Transverse colon (tissue), 4 donors: ENCODE measurements at places on chromosomes 16 and 17. TPM values are rescaled to one million over a fixed set of nuclear protein-coding genes. Genes with fewer than 3 reads are reported as not detected.

DNA sequence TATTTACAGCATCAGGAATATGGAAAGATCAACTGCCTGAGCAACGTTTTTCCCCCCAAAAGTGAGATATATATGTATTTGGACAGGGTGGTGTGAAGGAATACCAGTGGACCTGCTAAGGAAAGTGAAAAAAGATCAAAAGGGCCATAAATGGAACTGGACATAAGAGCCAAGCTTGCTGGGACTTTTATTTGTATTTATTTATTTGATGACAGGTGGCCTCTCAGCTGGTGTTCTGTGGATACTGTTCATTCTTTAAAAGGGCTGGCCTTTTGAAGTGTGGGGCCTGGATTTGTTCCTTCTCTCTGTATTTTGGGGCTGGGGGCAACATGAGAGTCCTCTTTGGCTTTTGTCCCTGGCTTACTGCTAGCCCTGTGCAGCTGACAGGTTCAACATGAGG is 306.6 kb upstream of the N4BP1 start:
- no peak overlapping the region for H3K27ac ChIP-seq
- H3K4me1 ChIP-seq = no peaks in the 10 kb centered on the region
- H3K4me3 ChIP-seq = no peak overlapping the region
- no peak for DNase-seq

GRCh38 chr16:73882033-73882432 is 414.6 kb upstream of the PSMD7 start:
- no peak overlapping the region for H3K27ac ChIP-seq
- no peak for DNase-seq
- H3K36me3 ChIP-seq = no peaks in the 10 kb centered on the region
- H3K4me3 ChIP-seq = no peak overlapping the region
- H3K27me3 ChIP-seq = peaks cover 20% of the 10 kb centered on the region
- no peaks in the 10 kb centered on the region for H3K4me1 ChIP-seq

DNA sequence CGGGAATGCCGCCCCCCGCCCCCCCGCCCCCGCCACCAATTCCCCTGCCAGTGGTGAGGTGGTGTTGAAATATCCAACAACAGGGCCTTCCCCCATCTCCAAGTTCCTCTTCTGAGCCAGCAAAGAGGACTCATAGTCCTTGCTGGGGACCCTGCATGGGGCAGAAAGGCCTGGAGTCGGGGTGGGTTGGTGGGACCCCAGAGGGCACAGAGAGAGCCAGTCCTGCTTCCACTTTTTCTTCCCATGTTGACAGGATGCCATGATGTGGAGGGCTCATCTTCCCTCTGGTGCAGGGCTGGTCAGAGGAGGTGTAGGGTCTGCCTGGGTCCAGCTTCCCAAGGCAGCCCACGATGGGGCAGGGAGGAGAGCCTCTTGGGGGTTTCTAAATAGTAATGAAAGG is 49.0 kb upstream of the PIK3R6 start:
- no peaks in the 10 kb centered on the region for H3K36me3 ChIP-seq
- DNase-seq = no peak
- H3K27ac ChIP-seq = no peak overlapping the region
- H3K4me1 ChIP-seq = no peaks in the 10 kb centered on the region

GRCh38 chr17:30379303-30379902 is 676 bp downstream of the CPD start:
- peak overlapping the region; percentile 96 for H3K27ac ChIP-seq
- no peaks in the 10 kb centered on the region for H3K27me3 ChIP-seq
- no peaks in the 10 kb centered on the region for H3K36me3 ChIP-seq

GRCh38 chr16:20610892-20611349 is 34.8 kb upstream of the ACSM2B start:
- H3K4me1 ChIP-seq = no peaks in the 10 kb centered on the region
- no peaks in the 10 kb centered on the region for H3K36me3 ChIP-seq
- H3K4me3 ChIP-seq = no peak overlapping the region
- H3K27ac ChIP-seq = peak overlapping the region; percentile 25

DNA sequence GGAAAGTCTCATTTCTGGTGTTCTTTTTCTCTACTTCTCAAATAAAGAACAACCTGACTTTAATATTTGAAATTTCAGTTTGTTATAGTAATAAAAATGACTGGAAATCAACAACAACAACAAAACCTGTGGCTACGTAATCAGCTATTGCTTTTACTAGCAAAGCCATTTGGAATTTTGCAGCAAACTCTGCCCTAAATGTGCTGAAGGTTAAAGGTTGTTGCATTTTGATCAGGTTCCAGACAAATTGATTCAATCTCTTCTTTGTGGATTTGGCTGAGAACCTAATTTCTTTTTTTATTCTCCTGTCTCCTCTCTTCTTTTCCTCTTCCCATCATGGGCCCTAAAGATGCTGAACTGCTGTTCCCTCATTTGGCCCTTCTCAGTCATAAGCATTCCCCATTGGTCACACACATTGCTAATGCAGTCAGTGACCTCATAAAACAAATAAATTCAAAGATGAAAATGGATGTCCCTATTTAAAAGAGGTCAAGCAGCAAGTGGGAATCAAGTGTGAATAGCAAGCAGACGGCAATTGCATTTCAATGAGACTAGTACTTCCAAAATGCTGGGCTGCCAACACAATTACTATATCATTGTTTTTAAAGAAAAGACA is 795.1 kb upstream of the CDH8 start:
- no peaks in the 10 kb centered on the region for H3K36me3 ChIP-seq
- no peak for DNase-seq
- H3K27ac ChIP-seq = no peak overlapping the region
- no peaks in the 10 kb centered on the region for H3K27me3 ChIP-seq

DNA sequence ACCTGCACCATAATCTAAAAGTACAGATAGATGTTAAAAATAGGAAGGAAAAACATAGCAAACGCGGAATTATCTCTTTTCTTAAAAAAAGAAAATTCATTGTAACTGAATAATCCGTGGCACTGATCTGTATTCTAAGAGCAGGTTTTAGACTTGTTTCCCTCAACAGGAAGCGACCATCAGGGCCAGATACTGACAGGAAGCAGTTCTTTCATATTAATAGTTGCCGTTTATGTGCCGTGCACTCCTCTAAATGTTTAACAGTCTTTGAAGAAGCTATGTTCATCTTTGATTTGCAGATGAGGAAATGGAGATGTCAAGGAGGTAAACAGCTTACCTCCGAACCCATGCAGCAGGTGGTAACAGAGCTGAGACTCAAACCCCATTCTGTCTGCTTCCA is 23.6 kb downstream of the DYNLRB2 start:
- DNase-seq = no peak
- H3K36me3 ChIP-seq = no peaks in the 10 kb centered on the region
- no peak overlapping the region for H3K27ac ChIP-seq
- peaks cover 7% of the 10 kb centered on the region for H3K27me3 ChIP-seq
- no peak overlapping the region for H3K4me3 ChIP-seq

- no peak for DNase-seq
- no peak overlapping the region for H3K27ac ChIP-seq
- H3K36me3 ChIP-seq = no peaks in the 10 kb centered on the region
- peaks cover 4% of the 10 kb centered on the region for H3K27me3 ChIP-seq
- H3K4me1 ChIP-seq = no peaks in the 10 kb centered on the region
Measured at GRCh38 chr16:31412750-31413149, 15.4 kb downstream of the COX6A2 start.

DNA sequence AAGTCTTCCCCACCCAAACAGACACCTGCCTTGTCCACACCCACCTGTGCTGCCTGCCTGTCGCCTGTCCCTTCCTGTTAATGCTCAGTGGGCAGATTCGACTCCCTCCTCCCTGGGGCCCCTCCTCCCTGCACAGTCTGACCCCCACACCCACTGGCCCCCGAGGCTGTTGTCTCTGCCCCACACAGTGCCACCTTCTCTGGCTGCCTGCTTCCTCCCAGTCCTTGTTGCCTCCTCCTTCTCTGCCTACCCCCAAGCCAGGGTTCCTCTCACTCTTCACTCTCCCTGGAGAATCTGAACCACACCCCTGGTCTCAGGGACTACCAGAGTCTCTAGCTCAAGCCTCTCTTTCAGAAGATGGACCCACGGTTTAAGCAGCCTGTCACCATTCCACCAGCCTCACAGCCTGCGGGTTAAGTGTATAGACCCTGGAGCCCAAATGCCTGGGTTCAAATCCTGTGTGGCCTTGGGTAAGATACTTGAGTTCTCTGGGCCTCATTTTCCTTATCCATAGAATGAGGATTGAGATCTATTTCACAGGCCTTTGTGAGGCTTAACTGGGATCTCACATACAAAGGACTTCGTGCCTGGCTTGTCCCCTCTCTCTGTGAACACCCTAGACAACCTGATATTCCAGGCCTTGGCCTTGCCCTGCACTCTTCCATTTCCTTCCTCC is 3.8 kb upstream of the ARHGAP23 start:
- DNase-seq = no peak
- H3K27ac ChIP-seq = peak overlapping the region; percentile 96
- H3K4me3 ChIP-seq = no peak overlapping the region
- peaks cover 42% of the 10 kb centered on the region for H3K27me3 ChIP-seq
- H3K4me1 ChIP-seq = peaks cover 62% of the 10 kb centered on the region
- H3K36me3 ChIP-seq = no peaks in the 10 kb centered on the region

DNA sequence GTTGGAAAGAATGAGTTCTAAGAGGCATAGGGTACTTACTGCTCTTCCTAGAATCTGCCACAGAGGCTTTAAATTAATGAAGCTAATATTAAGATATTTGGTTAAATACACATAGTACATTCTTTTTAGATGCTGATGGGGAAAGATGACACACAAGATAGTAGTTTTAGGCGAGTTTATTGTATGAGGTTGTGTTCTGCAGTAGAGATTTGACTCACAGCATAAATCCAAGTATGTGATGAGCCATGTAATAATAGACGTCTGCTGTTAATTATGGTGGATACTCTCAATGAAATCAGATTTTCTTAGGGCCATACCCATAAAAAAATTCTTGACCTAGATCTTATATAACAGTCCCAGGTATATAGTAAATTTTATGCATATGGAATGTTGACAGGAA is 8.0 kb downstream of the TNRC6C start:
- no peak for DNase-seq
- H3K27me3 ChIP-seq = no peaks in the 10 kb centered on the region
- H3K27ac ChIP-seq = no peak overlapping the region
- H3K36me3 ChIP-seq = no peaks in the 10 kb centered on the region
- peaks cover 4% of the 10 kb centered on the region for H3K4me1 ChIP-seq

DNA sequence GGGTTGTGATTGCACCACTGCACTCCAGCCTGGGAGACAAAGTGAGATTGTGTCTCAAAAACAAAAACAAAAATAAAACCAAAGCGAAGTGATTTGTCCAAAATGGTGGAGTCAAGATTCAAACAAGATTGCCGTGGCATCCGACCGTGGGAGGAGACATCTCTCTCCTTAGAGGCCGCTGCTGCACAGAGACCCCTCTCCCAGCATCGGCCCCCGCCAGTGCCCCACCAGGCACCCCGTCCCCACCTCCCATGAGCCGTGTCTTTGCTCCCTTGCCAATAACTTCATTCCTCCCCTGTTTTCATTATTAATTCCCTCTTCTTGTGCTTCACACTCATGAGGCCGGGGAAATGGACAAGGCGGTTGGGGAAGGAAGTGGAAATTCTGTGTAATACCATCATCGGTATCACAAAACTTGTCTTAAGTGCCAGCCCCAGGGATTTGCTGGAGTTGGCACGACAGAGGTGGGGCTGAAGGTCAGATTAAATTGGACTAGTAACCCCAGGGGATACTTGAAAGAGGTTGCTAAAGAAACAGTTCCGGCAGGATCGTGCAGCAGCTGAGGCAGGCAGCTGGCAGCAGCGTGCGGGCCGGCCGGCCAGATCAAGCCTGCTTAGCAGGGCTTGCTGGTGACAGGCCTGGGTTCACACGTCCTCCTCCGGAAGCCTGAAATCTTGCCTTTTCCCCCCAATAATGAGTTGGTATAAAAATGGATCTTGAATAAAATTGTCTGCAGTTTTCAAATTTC is 66.8 kb downstream of the RTN4RL1 start:
- no peak for DNase-seq
- no peak overlapping the region for H3K4me3 ChIP-seq
- no peaks in the 10 kb centered on the region for H3K27me3 ChIP-seq
- H3K36me3 ChIP-seq = no peaks in the 10 kb centered on the region
- H3K4me1 ChIP-seq = no peaks in the 10 kb centered on the region

DNA sequence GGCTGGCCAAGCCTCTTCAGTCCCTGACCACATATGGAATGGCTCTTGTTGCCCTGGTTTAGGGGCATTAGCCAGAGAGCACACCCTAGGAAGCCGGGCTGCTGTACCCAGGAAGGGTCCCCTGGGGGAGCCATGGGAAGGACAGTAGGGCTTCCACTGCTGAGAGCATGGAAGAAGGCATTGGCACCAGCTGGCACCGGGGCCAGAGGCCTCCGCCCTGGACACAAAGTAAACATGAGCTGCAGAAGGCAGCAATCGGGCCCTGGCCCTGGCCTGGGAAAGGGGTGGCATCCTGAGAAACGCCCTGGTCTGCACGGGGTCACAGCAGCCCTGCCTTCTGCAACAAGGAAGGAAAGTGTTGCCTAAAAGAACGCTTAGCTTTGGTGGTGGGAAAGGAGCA is 49.4 kb downstream of the VAC14 start:
- no peaks in the 10 kb centered on the region for H3K27me3 ChIP-seq
- peaks cover 61% of the 10 kb centered on the region for H3K4me1 ChIP-seq
- peak overlapping the region; percentile 85 for H3K27ac ChIP-seq
- peak; percentile 33 for DNase-seq

DNA sequence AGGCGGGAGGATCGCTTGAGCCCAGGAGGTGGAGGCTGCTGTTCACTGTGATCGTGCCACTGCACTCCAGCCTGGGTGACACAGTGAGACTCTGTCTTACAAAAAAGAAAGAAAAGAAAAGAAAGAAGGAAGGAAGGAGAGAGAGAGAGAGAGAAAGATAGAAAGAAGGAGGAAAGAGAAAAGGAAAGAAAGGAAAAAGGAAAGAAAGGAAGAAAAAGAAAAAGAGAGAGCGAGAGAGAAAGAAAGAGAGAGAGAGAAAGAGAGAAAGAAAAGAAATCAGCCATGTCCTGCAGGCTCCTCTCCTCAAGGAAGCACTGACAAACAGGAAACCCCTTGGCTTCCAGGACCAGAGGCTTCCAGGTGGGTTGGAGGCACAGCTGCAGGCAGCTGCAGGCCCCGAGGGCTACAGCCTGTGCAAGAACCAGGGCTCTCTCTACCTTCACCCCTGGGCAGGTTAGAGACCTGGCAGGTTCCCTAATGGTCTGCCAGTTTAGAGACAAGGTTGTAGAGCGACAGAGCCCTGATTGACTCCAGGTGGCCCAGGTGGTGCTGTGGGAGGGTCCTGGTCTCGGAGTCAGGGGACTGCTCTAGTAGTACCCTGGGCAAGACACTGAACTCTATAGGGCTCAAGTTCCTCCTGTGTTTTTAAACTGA is 53.8 kb downstream of the PECAM1 start:
- no peaks in the 10 kb centered on the region for H3K36me3 ChIP-seq
- no peaks in the 10 kb centered on the region for H3K4me1 ChIP-seq
- no peak for DNase-seq
- peak overlapping the region; percentile 21 for H3K27ac ChIP-seq

The HOXB13 gene
- total RNA-seq = 5.7 TPM

The GAST gene
- total RNA-seq = not detected

The SHBG gene
- total RNA-seq = 0.41 TPM

The NTN3 gene
- total RNA-seq = not detected

The CDRT15L2 gene
- not detected for total RNA-seq

The RUNDC3A gene
- total RNA-seq = 1.1 TPM

The CXCL16 gene
- 31.4 TPM for total RNA-seq

The CRYBA1 gene
- total RNA-seq = not detected
